GM12878 (cell line): ENCODE measurements at places on chromosomes 11 and 22. TPM values are rescaled to one million over a fixed set of nuclear protein-coding genes. Genes with fewer than 3 reads are reported as not detected.

The BAIAP2L2 gene
- total RNA-seq: 0.08 and 0.38 TPM in 2 replicates

DNA sequence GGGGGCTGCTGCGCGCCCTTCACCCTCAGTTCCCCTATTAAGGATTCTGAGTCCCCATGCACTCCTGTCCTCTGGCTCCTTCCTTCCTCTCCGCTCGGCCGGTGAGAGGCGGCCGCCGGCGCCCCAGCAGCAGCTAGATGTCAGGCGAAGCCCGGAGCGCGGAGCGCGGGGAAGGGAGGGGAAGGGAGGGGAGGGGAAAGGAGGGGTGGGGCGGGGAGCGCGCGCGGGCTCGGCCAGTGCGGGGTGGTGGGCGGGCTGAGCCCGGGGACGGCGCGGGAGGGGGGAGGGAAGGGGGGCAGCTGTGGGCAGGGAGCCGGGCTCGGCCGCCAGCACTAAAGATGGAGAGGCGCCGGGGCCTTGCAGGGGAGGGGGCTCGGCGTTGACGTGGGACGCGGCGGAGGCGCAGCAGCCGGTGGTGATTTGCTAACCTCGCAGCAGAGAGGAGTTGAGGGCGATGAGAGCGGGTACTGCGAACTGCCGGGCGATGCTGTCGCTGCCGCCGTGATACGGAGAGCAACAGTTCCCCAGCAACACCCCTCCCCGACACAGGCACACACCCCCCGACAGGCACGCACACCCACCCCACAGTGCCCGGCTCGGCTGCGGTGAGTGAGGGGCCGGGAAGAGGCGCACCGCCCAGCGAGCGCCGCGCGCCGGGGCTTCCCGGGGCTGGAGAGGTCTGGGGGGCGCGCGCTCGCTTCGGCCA, at the start of gene ZBTB16:
ZBTB16 (plus strand) TSS at position 434 of the 706 bp plus-strand sequence. CDS start 3,590 bp downstream, outside the sequence.
- peaks cover 12% of the 10 kb centered on the region for H3K27me3 ChIP-seq
- H3K27ac ChIP-seq: no peak within 1 kb of the TSS
- no peak for DNase-seq
- no peaks in the 10 kb centered on the region for H3K4me1 ChIP-seq

DNA sequence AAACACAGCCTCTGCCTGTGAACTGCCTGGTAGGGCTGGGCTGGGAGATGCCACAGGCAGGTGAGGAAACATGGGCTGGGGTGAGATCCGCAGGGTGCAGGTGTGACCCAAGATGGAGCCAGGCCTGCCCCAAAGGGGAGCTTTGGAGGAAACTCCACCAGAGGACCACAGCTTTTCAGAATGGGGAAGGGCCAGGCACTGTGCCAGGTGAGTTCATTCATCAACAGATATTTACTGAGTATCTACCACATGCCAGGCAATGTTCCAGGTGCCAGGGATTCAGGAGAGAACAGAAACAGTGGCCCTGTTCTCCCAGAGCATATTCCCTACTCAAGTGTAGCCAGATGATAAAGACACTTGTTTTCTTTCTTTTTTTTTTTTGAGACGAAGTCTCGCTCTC, 11.2 kb downstream of the RTN4RL2 start:
- no peaks in the 10 kb centered on the region for H3K36me3 ChIP-seq
- no peak overlapping the region for H3K27ac ChIP-seq
- no peak overlapping the region for H3K4me3 ChIP-seq
- peaks cover 17% of the 10 kb centered on the region for H3K4me1 ChIP-seq

The DAGLA gene
- total RNA-seq: 0.05 TPM in 1 of 2 replicates, not detected in the other

GRCh38 chr22:19352766-19353165, 61.2 kb upstream of the CLTCL1 start:
- no peaks in the 10 kb centered on the region for H3K27me3 ChIP-seq
- H3K27ac ChIP-seq: no peak overlapping the region
- DNase-seq: no peak
- H3K4me1 ChIP-seq: no peaks in the 10 kb centered on the region

DNA sequence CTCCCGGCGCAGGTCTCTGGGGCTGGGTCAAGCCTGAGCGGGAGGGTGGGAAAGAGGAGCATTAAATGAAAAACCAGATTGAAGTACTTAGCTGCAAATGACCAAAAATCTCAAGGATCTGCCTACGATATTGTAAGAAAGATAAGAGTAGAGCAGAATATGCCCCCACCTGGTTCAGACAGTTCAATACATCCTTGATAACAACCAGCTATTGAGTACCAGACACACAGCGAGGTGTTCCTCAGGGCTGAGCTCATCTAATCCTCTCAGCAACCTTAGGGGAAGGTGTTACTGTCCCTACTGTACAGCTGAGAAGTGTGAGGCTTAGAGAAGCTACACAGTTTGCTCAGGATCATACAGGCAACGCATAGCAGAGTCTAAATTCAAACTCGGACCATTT, 27.4 kb upstream of the HMGXB4 start:
- H3K27me3 ChIP-seq: no peaks in the 10 kb centered on the region
- peak overlapping the region; percentile 13; the same call in 1 of the 2 replicates for H3K4me3 ChIP-seq
- no peak overlapping the region for H3K27ac ChIP-seq
- peaks cover 3% of the 10 kb centered on the region for H3K4me1 ChIP-seq
- H3K36me3 ChIP-seq: no peaks in the 10 kb centered on the region
- no peak for DNase-seq

The SLC22A12 gene
- total RNA-seq: not detected in 2 replicates

DNA sequence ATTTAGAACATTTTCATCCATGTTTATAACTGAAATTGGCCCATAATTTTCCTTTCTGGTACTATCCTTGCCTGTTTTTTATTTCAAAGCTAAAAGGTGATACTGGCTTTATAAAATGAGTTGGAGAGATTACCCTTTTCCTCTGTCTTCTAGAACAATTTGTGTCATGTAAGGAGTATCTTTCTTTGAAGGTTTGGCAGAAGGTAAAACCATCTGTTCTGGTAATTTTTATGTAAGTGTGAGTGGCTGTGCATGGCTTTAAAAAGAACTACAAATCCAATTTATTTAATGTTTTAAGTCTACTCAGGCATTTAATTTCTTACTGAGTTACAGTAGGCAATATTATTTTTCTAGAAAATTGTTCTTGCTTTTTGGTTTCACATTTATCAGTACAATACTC, 7.7 kb upstream of the MRGPRD start:
- no peaks in the 10 kb centered on the region for H3K27me3 ChIP-seq
- no peaks in the 10 kb centered on the region for H3K4me1 ChIP-seq
- H3K4me3 ChIP-seq: no peak overlapping the region
- no peak for DNase-seq
- no peaks in the 10 kb centered on the region for H3K36me3 ChIP-seq

- H3K36me3 ChIP-seq: no peaks in the 10 kb centered on the region
- H3K27me3 ChIP-seq: no peaks in the 10 kb centered on the region
- no peak overlapping the region for H3K4me3 ChIP-seq
- peaks cover 17% of the 10 kb centered on the region for H3K4me1 ChIP-seq
- DNase-seq: no peak
These were observed 78.0 kb upstream of the CTSC start for GRCh38 chr11:88415495-88415894.

DNA sequence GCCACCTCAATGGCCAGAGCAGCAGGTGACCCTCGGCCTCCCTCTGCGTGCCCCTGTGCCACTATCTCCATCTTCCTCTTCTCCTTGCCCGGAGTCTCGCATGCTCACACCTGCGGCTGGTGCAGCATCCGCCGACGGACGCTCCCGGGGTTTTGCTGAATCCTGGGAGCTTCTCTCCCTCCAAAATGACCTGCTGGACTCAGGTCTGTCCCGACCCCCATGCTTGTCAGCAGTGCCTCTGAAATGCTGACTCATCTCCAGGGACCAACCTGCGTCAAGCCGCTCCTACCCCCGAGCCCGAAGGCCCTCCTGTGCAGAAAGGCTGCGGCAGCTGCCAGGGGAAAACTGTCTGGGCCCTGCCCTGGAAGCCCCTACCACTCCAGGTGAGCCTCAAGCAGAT, 58.4 kb downstream of the CELSR1 start:
- H3K27ac ChIP-seq: no peak overlapping the region
- no peaks in the 10 kb centered on the region for H3K36me3 ChIP-seq
- no peak for DNase-seq
- H3K4me3 ChIP-seq: no peak overlapping the region

DNA sequence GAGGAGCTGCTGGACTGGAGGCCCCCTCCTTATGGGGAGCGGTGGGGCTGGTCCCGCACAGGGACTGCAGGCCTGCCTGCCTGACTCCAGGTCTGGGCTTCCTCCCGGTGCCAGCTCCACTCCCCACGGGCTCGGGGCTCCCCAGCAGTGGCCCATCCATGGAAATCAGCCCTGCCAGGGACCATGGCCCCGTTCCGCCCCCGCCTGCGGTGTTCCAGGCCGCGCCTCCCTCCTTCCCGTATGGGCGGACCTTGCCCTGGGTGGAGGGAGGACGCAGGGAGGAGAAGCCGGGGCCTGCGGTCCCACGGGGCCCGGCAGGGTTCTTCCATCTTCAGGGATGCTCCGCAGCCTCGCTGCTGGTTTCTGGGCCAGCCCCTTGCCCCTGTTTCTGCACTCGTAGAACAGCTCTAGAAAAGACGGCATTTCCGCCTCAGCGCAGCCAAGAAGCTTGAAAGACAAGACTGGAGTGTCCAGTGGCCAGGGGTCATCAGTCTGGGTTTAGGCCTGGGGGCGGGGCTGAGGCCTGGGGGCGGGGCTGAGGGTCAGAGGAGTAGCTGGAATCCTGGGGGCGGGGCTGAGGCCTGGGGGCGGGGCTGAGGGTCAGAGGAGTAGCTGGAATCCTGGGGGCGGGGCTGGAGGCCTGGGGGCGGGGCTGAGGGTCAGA, 1330.6 kb downstream of the BRD1 start:
- H3K27ac ChIP-seq: no peak overlapping the region
- no peaks in the 10 kb centered on the region for H3K4me1 ChIP-seq
- no peak overlapping the region for H3K4me3 ChIP-seq
- no peaks in the 10 kb centered on the region for H3K27me3 ChIP-seq

The MS4A4E gene
- total RNA-seq: 0.72 and 0.92 TPM in 2 replicates

- H3K4me3 ChIP-seq: no peak overlapping the region
- no peak for DNase-seq
- no peaks in the 10 kb centered on the region for H3K27me3 ChIP-seq
- H3K36me3 ChIP-seq: no peaks in the 10 kb centered on the region
These were observed 212.6 kb upstream of the NAV2 start for GRCh38 chr11:19499999-19500398.

GRCh38 chr11:134677891-134678551, 266.0 kb upstream of the B3GAT1 start:
- H3K4me3 ChIP-seq: no peak overlapping the region
- no peak overlapping the region for H3K27ac ChIP-seq
- no peaks in the 10 kb centered on the region for H3K4me1 ChIP-seq
- DNase-seq: no peak

The FADS1 gene
- 45.5 and 49.2 TPM in 2 replicates for total RNA-seq

The ISX gene
- 0.21 and 0.45 TPM in 2 replicates for total RNA-seq

GRCh38 chr11:35155677-35156076, 16.7 kb downstream of the CD44 start:
- no peaks in the 10 kb centered on the region for H3K4me1 ChIP-seq
- no peak overlapping the region for H3K4me3 ChIP-seq
- DNase-seq: no peak
- peaks cover 2% of the 10 kb centered on the region for H3K36me3 ChIP-seq
- H3K27me3 ChIP-seq: no peaks in the 10 kb centered on the region

DNA sequence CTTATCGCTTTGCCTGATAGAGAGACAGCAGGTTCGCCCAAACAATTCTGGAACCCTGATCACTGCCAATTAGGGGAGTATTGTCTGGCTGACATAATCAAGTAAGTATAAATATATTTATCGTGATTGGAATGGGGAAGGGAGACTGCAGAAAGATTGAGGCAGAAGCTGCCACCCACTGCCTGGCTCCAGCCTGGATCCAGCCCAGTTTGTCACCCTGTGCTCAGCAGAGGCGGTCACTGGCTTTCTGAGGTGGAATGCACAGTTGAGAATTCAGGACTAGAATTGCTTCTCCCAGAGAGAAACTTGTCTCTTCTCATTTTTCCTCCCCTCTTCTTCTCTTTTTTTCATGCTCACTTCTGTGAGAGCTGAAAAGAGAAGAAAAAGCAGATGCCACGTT, 25.9 kb downstream of the GRAP2 start:
- H3K4me3 ChIP-seq: no peak overlapping the region
- no peak for DNase-seq
- no peaks in the 10 kb centered on the region for H3K27me3 ChIP-seq
- H3K4me1 ChIP-seq: peaks cover 22% of the 10 kb centered on the region

GRCh38 chr11:108221911-108222573, 396 bp downstream of the NPAT start:
- H3K4me1 ChIP-seq: peaks cover 17% of the 10 kb centered on the region
- no peaks in the 10 kb centered on the region for H3K27me3 ChIP-seq
- peak overlapping the region; percentile 97 for H3K27ac ChIP-seq
- DNase-seq: no peak

The DDI1 gene
- not detected in 2 replicates for total RNA-seq

- no peaks in the 10 kb centered on the region for H3K36me3 ChIP-seq
- H3K27me3 ChIP-seq: no peaks in the 10 kb centered on the region
- H3K4me1 ChIP-seq: peaks cover 77% of the 10 kb centered on the region
- no peak overlapping the region for H3K4me3 ChIP-seq
These were observed 6.2 kb upstream of the MPEG1 start for GRCh38 chr11:59218893-59219292.

The HRAS gene
- total RNA-seq: 58.0 and 70.7 TPM in 2 replicates

The AGBL2 gene
- 3.7 and 4.0 TPM in 2 replicates for total RNA-seq

DNA sequence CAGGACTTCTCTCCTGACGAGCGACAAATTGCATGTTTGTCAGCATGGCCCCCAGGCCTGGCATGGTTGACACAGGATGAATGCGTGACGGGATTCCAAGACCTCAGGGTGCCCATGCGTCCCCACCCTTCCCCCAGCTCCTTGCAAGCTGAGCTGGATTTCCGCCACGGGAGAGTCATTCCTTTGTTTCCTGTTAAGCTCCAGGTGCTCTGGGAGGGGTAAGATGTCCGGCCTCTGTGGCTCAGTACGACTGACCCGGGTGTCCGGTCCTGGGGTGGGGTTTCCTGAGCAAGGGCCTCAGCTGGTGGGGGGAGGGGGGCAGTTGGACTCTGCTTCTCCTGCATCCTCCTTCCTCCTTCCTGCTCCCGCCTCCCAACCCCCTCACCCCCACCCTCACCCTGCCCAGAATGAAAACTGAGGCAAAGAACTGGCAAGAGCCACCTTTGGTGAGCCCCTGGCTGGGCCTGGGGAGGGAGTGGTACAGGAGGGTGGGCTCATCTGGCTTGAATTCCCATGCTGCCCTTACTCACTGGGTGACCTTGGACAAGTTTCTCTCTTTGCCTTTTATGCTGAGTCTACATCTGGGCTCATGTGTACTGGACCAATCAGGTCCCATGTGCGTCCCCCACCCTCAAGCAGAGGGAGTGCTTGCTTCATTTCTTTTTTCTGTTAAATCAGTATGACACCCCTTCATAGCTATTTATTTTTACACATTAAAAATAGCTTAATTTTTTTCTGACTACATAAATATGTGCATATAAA, 2.5 kb downstream of the CDC42EP2 start:
- H3K4me3 ChIP-seq: no peak overlapping the region
- no peaks in the 10 kb centered on the region for H3K4me1 ChIP-seq
- H3K27me3 ChIP-seq: no peaks in the 10 kb centered on the region
- H3K36me3 ChIP-seq: no peaks in the 10 kb centered on the region
- no peak overlapping the region for H3K27ac ChIP-seq

The CD3D gene
- 0.32 and 0.69 TPM in 2 replicates for total RNA-seq

DNA sequence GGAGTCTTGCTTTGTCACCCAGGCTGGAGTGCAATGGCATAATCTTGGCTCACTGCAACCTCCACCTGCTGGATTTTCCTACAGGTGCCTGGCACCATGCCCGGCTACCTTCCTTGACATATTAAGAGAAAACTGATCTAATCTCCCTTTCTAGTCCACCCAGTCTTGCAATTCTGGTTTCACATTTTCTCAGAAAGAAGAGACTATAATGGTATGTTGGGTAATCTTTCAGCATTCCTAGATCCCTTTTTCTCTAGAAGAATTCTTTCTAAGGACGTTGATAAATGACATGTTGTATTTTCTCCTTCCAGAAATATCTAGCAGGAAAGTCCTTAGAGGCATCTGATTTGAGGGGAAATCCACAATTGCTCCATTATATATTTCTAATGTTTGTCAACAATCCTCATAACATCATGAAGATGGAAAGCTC, 10.4 kb upstream of the HSPA8 start:
- H3K4me3 ChIP-seq: no peak overlapping the region
- peaks cover 30% of the 10 kb centered on the region for H3K4me1 ChIP-seq
